ENCODE measurements at places on chromosomes 6 and 20.
A peak's percentile ranks its signal among the peaks of the same experiment; 100 is the strongest.

- no peak for DNase-seq
These were observed 705.9 kb downstream of the PTPRT start for GRCh38 chr20:42483730-42484303.

- DNase-seq: peak; percentile 45
These were observed 250.0 kb downstream of the LRFN2 start for GRCh38 chr6:40336940-40337760.

GRCh38 chr6:33822575-33823395 lies 19.0 kb upstream of the MLN start:
- no peak for DNase-seq

DNA sequence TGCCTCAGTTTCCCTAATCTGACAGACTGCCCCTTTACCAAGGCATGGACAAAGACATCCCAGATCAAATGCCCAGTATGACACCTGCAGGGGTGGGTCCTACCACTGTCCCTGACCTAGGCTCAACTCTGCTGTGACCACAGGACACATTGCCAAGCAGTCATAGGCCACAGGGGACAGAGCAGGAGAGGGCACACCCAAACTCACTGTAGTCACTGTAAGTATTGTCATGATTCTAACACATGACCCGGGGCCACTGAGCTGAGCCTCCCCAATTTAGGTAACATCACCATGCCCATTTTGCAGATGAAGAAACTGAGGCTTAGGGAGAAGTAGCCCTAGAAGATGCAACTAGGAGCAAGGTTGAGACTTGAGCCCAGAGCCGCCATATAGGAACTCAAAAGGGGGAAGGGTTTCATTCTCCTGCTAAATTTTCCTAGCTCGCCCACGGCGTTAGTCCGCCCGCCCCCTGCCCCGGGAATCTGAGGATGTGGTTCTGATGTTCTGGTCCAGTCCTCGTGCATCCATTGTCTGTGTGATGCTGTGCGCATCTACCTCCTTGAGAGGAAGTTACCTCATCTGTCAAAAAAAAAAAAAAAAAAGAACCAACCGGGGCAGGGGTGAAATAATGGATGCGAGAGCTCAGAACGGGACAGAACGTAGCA lies 44.8 kb downstream of the PMEPA1 start:
- no peak for DNase-seq
